Activated CD4-positive, alpha-beta T cell treated with anti-CD3 and anti-CD28 coated beads for 36 hours (primary cell): ENCODE measurements at places on chromosomes 6 and 20. TPM values are rescaled to one million over a fixed set of nuclear protein-coding genes. Genes with fewer than 3 reads are reported as not detected.

Gene FYN
- total RNA-seq: 504 TPM

Gene NFATC2
- total RNA-seq: 38.5 TPM

Gene MAP3K5
- total RNA-seq: 7.3 TPM

Gene RNF182
- not detected for total RNA-seq

Gene SEL1L2
- total RNA-seq: not detected

Gene TRIM10
- total RNA-seq: 0.16 TPM

Gene CCN6
- total RNA-seq: 0.32 TPM

Gene PAX1
- not detected for total RNA-seq

Gene MAS1
- not detected for total RNA-seq

Gene THBS2
- not detected for total RNA-seq

Gene TUBB2B
- total RNA-seq: not detected

Gene POU5F1
- total RNA-seq: not detected

Gene SRPK1
- 118 TPM for total RNA-seq

Gene PKIB
- 3.1 TPM for total RNA-seq

Gene B3GALT4
- 3.5 TPM for total RNA-seq

Gene DLK2
- 2.0 TPM for total RNA-seq

Gene PNLDC1
- total RNA-seq: 0.11 TPM

Gene IRAK1BP1
- 2.7 TPM for total RNA-seq

Gene TNFRSF6B
- 1.7 TPM for total RNA-seq

Gene SPATS1
- not detected for total RNA-seq

Gene NCOA6
- 31.1 TPM for total RNA-seq

Gene SIM1
- total RNA-seq: not detected
